SK-MEL-5 (cell line): ENCODE measurements at places on chromosomes 3 and 15.

DNA sequence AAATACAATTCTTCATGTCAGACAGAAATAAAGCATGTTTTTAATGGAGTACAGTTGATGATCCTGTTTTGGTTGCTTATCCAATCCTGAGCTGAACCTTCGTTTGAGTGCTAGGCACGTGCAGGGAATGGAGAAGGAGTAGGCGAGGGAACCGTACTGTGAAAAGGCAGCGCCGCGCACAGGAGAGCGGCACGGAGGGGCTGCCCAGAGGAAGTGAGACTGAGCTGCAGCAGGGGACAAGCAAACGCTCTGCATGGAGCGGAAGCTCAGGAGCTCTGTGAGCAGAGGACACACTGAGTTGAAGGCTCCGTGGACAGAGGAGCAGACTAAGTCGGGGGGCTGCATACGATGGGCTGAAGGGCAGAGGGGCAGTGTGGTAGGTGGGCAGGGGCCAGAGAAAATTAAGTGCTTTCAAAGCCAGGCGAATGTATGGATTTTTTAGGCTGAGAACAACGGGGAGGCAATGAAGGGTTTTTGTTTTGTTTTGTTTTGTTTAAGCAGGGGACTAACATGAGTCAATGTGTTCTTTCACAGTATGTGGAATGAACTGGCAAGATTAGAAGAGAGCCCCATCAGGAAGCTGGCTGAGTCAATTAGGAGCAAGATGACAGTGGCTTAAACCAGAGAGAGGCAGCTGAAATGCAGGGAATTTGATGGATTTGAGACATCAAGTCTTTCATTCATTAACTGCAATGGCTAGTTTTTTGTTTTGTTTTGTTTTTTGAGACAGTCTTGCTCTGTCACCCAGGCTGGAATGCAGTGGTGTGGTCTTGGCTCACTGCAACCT, 23.8 kb upstream of the TM2D3 start:
- no peak for DNase-seq

- DNase-seq: no peak
Measured at GRCh38 chr3:102827386-102827785, 392.6 kb downstream of the ZPLD1 start.

- peak; percentile 85 for DNase-seq
Measured at GRCh38 chr3:23183731-23184130, 19.4 kb upstream of the UBE2E2 start.

DNA sequence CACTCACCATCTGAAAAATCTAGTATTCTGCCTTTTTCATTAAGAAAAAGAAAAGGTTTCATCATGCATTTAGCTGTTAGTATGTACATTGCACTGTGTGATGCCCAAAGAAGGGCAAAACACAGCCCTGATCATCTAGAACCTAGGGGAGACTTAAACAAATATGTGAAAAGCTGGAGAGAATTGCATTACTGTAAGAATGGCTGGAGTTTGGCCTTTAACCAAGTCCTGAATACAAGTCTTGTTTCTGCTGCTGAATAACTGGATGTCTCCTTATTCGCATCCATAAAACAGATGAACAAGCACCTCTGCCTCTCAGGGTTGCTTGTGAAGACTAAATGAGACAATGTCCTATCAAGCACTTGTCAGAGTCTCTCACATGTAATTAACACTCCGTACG, 233.4 kb upstream of the LRTM1 start:
- DNase-seq: no peak

DNA sequence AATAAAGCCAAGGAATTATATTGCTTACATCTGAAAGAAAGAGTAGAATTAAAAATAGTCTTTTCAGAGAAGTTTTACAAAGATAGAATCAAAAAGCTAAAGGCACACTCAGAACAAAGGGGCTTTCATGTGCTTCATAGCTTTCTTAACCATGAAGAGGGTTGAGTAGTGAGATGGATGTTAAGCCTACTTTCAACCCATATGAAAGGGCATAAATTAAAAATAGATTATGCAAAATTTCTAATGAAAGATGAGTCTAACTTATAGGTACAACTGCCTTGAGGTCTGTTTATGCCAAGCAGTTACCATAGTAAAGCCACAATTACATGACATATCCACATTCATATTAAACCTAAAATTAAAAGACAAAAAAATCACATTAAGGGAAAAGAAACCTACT, 223.3 kb upstream of the ARHGEF26 start:
- DNase-seq: no peak

DNA sequence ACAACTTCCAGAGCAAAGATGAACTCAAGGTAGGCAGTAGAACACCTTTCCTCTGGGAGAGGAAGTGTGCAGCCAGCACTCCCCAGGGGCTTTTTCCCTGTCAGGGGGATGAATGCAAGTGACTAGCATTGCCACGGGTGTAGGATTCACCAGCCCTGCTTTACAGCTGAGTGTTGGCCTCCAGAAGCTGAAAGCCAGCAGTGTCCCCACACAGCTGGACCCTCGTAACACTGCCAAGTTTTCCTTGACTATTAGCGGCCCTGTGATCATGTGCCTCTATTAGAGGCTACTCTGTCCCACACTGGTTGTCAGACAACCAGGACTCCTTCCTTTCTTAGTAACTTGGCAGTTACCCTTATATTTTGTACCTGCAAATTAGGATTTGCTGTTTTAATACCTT, 104.9 kb upstream of the MANF start:
- DNase-seq: no peak

DNA sequence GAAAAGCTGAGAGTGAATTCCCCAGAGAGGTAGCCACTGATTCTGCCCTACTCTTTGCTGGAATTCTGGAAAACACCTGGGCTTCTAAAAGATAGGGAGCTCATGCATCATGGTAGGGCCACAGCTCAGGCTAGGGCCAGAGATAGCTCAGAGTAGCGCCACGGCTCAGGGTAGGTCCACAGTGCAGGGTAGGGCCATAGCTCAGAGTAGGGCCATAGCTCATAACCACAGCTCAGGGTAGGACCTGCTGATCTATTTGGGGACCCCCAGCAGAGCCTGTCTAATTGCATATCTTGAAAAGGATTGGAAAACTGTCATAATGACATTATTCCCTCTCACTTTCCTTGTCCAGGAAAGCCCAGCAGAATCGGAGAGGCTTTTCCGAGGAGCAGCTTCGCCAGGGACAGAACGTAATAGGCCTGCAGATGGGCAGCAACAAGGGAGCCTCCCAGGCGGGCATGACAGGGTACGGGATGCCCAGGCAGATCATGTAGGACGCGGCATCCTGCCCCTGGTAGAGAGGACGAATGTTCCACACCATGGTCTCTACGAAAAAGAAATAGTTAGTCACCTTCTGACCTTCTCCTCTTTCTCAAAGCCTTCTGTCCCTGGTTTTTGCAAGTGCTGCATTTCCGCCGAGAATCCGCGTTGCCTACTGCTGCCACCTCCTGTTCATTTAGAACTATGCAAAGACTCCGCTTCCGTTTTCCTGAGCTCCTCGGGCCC, 14.5 kb downstream of the TAGLN3 start:
- peak; percentile 90 for DNase-seq

GRCh38 chr3:195245531-195245951, 25.4 kb downstream of the XXYLT1 start:
- DNase-seq: no peak

- no peak for DNase-seq
Measured at GRCh38 chr3:69232482-69232881, 110.1 kb upstream of the LMOD3 start.

GRCh38 chr3:183518491-183519251, 36.8 kb downstream of the KLHL6 start:
- DNase-seq: peak; percentile 34

DNA sequence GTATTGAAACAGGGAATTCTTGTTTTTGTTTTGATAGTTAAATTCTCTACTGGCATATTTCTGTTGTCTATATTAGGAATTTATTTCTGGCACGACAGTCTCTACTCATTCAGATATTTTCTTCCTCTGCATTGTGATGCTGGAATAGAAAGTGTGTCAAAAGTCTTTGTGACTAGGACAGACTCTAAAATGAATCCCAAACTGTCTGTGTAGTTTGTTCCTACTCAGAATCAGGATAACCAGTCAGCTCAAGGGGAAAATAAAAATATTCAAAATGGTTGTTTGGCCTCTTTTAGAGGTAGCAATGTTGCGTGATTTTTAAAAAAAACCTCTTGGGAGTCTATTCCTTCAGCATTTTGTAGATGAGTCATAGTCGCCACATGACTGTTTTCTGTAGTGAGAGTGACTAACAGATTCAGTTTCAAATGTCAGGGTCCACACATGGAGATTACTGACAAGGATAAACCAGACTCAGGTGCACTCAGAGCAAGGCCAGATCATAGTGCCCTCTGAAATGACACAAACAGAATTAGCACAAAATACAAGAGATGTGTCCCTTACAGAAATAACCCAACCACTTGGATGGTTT, 13.1 kb downstream of the SLC7A14 start:
- DNase-seq: peak; percentile 84

DNA sequence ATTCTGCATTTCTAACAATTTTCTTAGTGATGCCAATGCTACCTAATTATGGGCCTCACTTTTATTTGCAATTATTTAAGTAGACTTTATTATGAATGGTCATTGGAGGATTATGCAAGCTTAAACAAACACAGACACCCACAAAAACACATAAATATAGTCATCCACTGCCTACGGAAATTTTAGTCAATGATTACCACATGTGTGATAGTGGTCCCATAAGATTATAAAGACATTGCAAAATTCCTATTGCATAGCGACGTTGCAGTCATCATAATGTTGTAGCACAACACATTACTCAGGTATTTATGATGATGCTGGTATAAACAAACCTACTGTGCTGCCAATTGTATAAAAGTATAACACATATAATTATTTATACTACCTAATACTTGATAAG, 247.8 kb upstream of the ALCAM start:
- no peak for DNase-seq

DNA sequence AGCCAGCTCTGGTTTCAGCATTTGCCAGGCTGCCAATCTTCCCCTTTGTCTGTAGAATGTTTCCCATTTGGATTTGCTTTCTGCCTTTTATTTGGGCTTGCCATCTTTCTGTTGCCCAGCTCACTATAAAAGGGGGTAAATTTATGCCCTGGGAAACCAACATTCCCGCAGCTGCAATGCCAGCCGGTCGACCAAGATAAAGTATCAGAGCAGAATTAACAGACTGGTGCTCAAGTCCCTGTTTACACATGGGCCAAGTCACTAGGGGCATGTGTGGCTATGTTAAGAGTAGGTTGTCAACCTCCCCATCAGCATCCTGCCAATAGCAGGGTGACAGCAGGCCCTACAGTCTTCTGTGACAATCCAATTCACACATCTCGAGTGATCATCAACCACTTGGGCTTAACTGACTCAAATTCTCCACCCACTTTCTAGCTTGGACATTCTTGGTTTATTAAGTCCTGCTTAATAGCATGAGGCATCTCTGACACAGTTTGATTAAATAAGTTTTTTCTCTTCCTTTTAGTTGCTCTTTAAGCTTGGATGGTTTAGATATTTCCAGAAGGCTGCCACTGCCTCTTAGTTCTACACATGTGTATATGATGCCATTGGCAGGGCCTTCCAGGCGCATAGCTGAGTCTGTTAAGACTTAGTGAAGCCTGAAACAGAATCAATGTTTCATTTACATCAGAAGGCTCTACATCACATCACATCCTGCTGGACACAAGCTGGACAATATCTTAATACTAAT, 24.1 kb upstream of the VEPH1 start:
- DNase-seq: no peak

DNA sequence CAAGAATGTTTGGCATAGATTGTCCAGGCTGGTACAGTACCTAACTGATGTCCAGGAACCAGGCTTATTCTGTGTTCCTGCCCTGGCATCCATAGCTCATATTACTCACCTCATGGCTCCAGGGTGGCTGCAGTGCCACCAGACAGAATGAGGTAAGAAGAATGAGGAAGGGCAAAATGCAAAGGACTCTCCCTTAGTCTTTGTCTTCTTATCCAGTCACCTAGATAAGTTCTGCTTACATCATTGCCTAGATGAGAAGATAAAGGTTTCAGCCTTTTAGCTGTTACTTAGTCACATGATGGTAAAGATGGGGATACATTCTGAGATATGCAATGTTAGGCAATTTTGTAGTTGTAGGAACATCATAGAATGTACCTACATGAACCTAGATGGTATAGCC, 45.8 kb downstream of the CHP1 start:
- no peak for DNase-seq

DNA sequence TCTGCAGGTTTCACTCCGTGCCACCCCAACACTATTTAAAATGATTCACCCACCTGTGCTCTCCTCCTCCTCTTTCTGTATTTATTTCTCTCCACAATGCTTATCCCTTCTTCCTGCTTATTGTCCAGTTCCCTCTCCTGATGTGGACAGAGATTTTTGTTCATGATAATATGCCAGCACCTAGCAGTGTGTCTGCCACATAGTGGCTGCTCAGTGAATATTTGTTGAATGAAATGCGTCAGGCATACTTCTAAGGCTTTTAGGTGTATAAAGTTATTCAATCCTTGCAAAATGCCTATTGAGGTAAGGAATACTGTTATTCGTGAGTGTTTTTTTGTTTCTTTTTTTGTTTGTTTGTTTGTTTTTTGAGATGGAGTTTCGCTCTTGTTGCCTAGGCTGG, 67.5 kb upstream of the MME start:
- no peak for DNase-seq

GRCh38 chr3:109057056-109057455, 60.9 kb downstream of the MORC1 start:
- no peak for DNase-seq

DNA sequence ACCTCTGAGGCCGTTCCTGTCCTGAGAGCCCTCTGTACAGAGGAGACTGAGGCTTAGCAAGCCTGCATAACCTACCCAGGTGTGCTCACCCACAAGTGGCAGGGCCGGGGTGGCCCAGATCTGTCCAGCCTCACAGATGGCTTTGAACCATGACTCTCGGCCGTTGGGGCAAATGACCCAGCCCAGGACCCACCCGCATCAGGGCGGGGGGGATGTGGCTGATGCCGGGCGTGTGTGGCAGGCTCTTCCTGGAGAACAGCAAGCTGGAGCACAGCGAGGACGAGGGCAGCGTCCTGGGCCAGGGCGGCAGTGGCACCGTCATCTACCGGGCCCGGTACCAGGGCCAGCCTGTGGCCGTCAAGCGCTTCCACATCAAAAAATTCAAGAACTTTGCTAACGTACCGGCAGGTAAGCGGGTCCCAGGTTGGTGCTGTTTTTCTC, 133.5 kb downstream of the LRRK1 start:
- DNase-seq: no peak

GRCh38 chr15:67091071-67091979, 25.9 kb downstream of the SMAD3 start:
- DNase-seq: no peak

DNA sequence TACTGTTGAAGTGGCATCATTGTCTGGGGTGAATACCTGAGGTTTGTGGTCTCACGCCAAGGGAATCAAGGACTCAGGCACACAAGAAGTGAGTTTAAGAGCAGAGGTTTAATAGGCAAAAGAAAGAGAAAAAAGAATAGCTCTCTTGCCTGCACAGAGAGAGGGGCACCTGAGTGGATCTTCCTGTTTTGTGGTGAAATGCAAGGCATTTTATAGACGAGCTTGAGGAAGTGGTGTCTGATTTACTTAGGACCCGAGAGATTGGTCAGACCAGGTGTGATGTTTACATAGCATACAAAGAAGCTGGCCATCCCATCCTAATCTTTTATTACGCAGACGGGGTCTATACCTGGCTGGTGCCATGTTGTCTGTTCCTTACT, 13.2 kb downstream of the CCR5 start:
- no peak for DNase-seq

- DNase-seq: no peak
Measured at GRCh38 chr3:105661461-105661860, 207.4 kb downstream of the CBLB start.
